ENCODE measurements at places on chromosomes 4 and X.

DNA sequence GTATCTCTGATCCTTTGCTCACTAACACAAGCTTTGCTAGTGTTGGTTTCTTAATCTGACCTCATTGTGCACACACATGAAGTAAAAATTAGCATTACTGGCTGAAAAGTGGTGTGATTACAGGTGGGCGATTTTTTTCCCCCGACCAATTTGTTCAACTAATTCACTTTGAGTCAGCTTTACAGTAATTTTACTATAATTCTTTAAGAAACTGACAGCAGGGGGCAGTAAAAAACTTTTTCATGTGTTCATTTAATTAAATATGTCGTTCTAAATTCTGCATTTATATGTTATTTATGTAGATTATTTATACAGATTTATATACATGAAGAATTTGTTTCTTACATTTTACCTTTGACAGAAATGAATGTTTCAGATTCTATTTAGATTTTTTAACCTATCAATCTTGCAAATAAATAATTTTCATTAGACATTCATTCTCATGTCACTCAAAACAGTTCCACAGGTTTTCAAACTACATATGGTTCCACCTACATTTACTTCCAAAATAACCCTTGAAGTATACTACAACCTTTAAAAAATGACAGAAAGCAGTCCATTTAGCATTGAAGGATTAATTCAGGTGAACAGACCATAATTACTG, 17.5 kb downstream of the PALLD start:
- no peak for DNase-seq
- no peaks in the 10 kb centered on the region for H3K36me3 ChIP-seq
- H3K27ac ChIP-seq, result no peak overlapping the region
- no peaks in the 10 kb centered on the region for H3K4me1 ChIP-seq
- H3K27me3 ChIP-seq, result no peaks in the 10 kb centered on the region

- no peak overlapping the region for H3K27ac ChIP-seq
- H3K4me1 ChIP-seq, result no peaks in the 10 kb centered on the region
- no peak overlapping the region for H3K4me3 ChIP-seq
- no peaks in the 10 kb centered on the region for H3K27me3 ChIP-seq
- no peak for DNase-seq
These were observed 354.7 kb upstream of the SLC7A11 start for GRCh38 chr4:138596896-138597295.

DNA sequence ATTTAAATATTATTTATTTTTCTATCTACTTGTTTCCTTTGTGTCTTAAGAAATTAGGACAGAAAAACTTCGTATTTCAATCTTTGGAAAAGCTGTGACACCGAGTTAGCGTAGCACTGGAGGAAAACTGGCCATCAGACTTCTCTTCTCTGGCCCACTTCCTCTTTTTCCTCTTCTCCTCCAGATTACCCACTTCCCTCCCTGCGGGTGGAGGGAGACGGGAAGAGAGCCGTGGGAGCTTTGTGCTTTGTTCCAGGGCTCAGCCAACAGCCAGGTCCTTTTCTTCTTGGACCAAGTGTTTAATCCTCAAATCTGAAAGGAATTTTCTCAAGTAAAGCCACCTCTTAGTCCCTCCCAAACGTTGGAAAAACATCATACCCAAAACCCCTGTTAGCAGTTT, 29.7 kb downstream of the OFD1 start:
- H3K4me1 ChIP-seq, result no peaks in the 10 kb centered on the region
- no peaks in the 10 kb centered on the region for H3K27me3 ChIP-seq
- H3K27ac ChIP-seq, result no peak overlapping the region

GRCh38 chrX:9789555-9789954, 3.3 kb downstream of the SHROOM2 start:
- no peaks in the 10 kb centered on the region for H3K36me3 ChIP-seq
- no peak overlapping the region for H3K4me3 ChIP-seq

Measured in ovary (tissue), 10 donors.